ENCODE measurements at places on chromosomes 4 and X. TPM values are rescaled to one million over a fixed set of nuclear protein-coding genes. Genes with fewer than 3 reads are reported as not detected.

DNA sequence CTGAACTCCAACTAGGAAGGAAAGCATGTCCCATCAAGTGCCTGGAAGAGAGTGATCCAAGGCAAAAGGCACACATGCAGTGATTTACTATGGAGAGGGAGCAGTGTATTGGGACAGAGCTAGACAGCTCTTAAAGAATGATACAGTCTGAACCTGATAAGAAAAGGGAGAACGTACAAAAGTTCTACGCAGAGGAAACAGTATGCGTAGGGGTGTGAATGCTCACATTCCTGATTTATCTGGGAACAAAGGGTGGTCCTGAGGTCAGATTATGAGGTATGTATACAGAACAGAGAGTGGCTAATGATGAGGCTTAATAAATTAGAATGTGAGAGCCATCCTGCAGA is 12.0 kb downstream of the HS3ST1 start:
- peak overlapping the region; percentile 23 for H3K27ac ChIP-seq
- H3K36me3 ChIP-seq, result no peaks in the 10 kb centered on the region
- peaks cover 34% of the 10 kb centered on the region for H3K4me1 ChIP-seq
- no peak overlapping the region for H3K4me3 ChIP-seq

- no peaks in the 10 kb centered on the region for H3K36me3 ChIP-seq
- no peak overlapping the region for H3K27ac ChIP-seq
- DNase-seq, result no peak
Observed at GRCh38 chrX:55169782-55170181, 50.4 kb upstream of the PAGE5 start.

ATOH1 gene
- not detected for polyA plus RNA-seq

GRCh38 chr4:89835413-89835812 is 1.5 kb downstream of the SNCA start:
- H3K27me3 ChIP-seq, result no peaks in the 10 kb centered on the region
- no peak overlapping the region for H3K27ac ChIP-seq
- DNase-seq, result no peak
- peak overlapping the region; percentile 79 for H3K4me3 ChIP-seq
- peaks cover 3% of the 10 kb centered on the region for H3K4me1 ChIP-seq
- no peaks in the 10 kb centered on the region for H3K36me3 ChIP-seq

ZCCHC18 gene
- polyA plus RNA-seq, result 9.4 TPM

DNA sequence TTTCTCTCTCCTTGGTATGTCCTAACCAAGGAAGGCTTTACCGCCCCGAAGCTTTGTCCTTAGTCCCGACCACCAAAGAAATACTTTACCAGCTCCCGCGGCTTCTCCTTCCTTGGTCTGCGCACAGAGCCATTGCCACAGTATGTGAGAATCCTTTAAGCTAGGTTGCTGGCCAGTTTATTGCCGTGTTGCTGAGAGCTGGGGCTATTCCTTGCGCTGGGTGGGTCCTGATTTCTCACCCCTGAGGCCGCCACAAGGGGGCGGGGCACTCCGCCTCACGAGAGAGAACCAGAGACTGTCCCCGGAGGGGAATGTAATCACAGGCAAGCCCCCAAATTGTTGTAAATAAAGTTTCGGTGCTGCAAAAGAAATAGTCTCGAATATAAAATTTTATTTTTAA is 331.0 kb upstream of the PCDH10 start:
- no peak overlapping the region for H3K27ac ChIP-seq
- H3K36me3 ChIP-seq, result no peaks in the 10 kb centered on the region
- H3K27me3 ChIP-seq, result no peaks in the 10 kb centered on the region
- no peak for DNase-seq
